ENCODE measurements at places on chromosomes 4 and X.
A peak's percentile ranks its signal among the peaks of the same experiment; 100 is the strongest.

DNA sequence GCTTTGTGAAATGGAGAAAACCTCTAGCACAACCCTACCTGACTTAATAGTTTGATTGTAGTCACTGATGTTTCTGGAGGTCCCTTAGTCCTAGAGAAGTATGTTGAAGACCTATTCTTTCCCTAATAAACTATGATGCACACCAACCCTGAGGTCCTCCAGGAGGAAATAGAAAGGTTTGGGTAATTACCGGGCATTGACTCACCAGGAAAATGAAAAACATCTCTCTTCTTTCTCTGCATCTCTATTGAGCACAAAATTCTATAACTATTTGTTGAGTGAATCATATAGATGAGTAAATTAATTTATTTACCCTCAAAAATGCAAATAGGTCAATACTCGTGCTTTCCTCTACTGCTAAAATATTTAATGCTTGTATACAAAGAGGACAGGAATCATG is 582.4 kb upstream of the FAM241A start:
- peak; percentile 21 for DNase-seq

GRCh38 chrX:151873096-151873495 is 39.6 kb upstream of the MAGEA4 start:
- DNase-seq, result no peak

- DNase-seq, result no peak
Measured at GRCh38 chr4:113692809-113693411, 68.6 kb downstream of the CAMK2D start.

DNA sequence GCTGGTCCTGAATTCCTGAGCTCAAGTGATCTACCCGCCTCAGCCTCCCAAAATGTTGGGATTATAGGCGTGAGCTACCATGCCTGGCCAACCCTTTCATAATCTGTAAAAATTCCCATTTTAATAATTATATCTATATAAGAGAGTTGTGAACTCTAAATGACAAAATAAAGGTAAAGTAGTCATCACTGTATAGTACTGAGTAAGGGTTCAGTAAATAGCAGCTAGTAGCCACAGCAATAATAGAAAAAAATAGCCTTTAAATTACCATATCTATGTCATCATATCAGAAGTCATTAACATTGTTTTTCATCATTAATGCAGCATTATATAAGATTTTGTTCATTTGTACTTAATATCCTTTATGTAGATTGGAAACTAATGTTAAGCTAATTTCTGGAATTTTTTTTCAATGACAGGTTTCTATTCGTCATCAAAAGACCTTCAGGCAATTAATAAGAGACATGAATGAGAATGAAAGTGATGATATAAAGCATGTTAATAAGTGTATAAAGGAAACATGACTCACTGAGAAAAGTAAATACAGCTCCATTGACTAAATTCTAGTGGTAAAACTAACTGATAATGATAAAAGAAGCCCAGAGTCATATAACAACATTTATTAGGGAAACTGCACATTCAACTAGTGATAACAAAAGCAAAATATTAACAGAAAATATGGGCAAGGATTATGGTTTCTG is 85.9 kb upstream of the UGT8 start:
- no peak for DNase-seq

DNA sequence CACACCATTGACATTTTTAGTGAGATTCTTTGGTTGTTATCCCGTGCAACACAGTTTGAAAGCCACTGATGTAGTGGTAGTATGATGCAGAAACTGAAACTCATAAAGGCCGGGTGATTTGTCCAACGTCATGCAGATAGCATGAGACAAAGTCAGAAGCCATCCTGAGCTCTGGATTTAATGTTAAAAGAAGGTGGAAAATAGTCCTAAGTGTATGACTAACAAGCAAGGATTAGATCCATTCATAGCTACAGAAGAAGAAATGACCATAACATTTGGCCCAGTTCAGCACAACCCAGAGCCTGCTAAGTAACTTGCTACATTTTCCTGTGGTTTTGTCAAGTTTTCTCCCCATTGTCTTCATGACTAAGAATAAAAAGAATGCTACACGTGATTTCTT is 142.4 kb downstream of the AMELX start:
- DNase-seq, result peak; percentile 71

- no peak for DNase-seq
Measured at GRCh38 chr4:141002323-141002805, 130.9 kb downstream of the RNF150 start.

DNA sequence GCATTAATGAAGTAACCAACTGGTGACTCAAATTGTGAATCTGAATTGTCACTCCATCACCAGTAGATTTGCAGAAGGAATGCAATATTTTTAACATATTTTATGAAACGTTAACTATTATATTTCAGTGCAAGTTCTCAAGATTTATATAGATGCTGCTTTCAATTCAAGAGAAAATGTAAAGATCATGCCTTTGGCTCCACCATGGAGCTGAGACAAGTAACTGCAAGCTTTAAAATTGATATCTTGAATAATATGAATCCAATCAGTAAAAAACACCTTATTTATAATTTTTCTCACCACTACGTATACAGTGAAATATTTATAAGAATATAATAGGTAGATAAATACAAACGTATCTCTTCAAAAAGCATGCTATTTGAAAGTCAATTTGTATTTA is 27.8 kb upstream of the GALNTL6 start:
- DNase-seq, result no peak

- peak; percentile 67 for DNase-seq
Measured at GRCh38 chr4:1251773-1252066, 2.8 kb upstream of the CTBP1 start.

DNA sequence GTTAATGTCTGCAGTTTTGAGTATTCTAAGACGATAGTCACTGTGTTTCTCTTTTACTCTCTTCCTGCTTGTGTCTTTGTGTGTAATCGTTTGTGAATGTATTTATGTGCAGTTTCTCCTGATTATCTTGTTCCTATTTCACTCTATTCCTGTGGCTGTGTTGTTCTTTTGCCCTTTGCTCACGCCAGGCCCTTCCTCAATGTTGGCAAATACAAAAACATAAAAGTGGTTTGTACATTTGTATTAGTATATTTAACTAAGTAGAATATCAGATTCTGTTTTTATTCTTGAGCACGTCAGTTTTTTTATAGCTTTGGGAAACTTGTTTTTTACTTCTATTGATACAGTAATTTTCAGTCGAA is 107.6 kb upstream of the BMPR1B start:
- no peak for DNase-seq

- peak; percentile 88 for DNase-seq
Measured at GRCh38 chr4:6926681-6927478, 17.3 kb downstream of the TBC1D14 start.

- no peak for DNase-seq
Measured at GRCh38 chrX:134338527-134338926, 101.5 kb downstream of the CCDC160 start.

DNA sequence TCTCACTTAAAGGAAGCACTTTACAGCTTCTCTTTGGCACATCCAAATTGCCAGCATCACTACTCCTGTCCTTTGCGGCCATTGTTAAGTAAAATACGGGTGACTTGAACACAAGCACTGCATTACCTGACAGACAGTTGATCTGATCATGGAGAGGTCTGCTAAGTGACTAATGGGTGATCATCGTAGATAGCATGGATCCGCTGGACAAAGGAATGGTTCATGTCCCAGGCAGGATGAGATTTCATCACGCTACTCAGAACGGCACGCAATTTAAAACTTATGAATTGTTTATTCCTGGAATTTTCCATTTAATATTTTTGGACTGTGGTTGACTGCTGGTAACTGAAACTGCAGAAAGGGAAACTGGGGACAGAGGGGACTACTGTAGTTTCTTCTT is 94.1 kb downstream of the NEUROG2 start:
- no peak for DNase-seq

- DNase-seq, result no peak
Measured at GRCh38 chr4:145839151-145839550, 99.5 kb downstream of the ZNF827 start.

DNA sequence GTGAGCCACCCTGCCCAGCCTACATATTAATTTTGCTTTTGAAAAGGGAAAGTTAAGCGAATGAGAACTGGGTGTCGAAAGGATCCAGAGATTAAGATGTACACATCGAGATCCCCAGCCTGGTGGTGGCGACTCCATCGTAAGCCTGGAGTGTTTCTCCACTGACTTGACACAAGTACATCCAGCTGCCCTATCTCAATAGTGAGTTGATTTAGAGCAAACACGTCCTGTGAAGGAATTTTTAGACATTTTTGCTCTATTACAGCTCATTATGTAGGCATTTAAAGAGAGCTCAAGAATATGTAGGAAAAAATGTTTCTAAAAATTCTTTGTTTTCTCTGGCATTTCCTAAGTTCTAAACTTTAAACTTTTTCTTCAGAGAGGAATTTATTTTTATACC is 11.7 kb upstream of the CLDN34 start:
- no peak for DNase-seq

DNA sequence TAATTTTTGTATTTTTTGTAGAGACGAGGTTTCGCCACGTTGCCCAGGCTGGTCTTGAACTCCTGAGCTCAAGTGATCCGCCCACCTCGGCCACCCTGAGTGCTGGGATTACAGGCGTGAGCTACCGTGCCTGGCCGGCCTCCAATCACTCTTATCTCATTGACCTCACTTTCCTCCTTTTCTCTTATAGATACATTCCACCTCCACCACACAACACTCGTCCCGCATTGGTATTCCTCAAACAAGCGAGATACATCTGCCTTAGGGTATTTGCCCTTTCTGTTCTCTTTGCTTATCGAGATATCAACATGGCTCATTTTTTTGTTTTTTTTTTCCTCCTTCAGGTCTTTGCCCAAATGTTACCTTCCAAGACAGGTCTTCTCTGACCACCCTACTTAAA is 1.8 kb upstream of the PRPS1 start:
- no peak for DNase-seq

DNA sequence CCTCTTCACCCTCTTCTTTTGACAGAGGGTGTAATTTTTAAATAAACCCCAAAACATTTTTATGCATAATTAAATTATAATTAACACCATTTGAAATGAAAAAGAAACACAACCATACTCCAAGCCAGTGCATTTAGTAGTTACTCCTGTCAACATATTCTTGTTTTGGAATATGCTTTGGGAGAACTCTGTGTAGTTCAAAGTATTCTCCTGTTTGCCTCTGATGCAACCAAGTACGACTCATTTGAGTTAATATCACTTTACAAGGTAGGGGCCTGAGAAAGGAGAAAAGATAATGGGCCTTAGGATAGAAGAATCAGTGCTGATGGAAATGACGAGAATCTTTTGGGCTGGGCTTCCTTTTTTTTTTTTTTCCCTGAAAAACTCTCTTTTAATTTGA is 2.7 kb downstream of the PTPN13 start:
- DNase-seq, result no peak

- DNase-seq, result no peak
Measured at GRCh38 chr4:59537246-59537886, 1662.8 kb upstream of the ADGRL3 start.

DNA sequence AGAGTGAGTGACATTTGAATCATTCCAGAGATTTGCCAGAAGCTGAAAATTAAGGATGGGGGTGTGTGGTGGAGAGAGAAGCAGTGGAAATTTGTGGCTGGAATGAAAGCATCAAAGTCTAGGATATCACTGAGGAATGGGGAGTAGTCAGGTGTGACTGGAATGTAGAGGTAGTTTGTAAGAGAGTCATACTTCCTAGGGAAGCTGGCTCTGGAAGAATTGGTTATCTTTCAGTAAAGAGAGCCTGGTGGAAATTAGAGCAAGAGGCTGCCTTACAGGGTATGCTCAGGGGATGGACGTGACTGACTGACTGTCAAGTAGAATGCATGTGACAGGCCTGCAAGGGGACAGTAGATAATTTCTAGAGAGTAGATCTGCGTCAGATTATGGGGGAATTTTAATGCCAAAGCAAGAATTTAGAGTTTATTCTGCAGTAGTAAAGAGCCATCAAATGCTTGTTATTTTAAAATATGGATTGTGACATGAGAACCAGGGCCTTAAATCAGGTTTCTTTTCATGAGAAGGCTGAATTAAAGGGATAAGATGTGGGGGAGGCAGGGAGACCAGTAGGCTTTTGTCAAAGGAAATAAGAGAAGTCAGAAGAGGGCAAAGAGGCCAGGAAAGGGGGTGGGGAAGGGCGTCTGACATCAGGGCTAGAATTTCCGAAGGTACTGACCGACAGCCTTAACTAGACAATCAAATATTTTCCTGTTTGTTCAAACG is 109.9 kb downstream of the AFF1 start:
- DNase-seq, result peak; percentile 55
